Stimulated activated CD4-positive, alpha-beta T cell treated with anti-CD3 and anti-CD28 coated beads, Interleukin-12 subunit alpha, Interleukin-12 subunit beta, amount 100 ng/mL, for 24 hours (primary cell): ENCODE measurements at places on chromosomes 11 and 22.

GRCh38 chr22:40966726-40967085, 15.5 kb downstream of the RBX1 start:
- DNase-seq: no peak

GRCh38 chr11:68829581-68829980, 12.1 kb downstream of the CPT1A start:
- DNase-seq: no peak

GRCh38 chr11:70867281-70868047, 384.9 kb downstream of the SHANK2 start:
- no peak for DNase-seq

- DNase-seq: no peak
These were observed 732.3 kb downstream of the BRD1 start for GRCh38 chr22:49095366-49095765.

DNA sequence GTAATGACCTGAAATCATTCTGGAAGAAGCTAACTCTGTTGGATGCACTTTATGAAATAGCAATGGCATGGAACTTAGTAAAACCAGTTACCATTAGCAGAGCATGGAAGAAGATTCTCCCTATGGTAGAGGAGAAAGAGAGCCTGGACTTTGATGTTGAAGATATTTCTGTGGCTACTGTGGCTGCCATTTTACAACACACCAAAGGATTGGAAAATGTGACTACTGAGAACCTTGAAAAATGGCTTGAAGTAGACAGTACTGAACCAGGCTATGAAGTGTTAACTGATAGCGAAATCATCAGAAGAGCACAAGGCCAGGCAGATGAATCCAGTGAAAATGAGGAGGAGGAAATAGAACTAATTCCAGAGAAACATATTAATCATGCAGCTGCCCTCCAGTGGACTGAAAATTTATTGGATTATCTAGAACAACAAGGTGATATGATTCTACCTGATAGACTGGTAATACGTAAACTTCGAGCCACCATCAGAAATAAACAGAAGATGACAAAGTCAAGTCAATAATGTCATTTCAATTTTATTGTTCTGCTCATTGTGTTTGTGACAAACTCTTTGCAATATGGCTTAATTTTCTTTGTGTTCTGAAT, 2.0 kb downstream of the JRKL start:
- DNase-seq: no peak

DNA sequence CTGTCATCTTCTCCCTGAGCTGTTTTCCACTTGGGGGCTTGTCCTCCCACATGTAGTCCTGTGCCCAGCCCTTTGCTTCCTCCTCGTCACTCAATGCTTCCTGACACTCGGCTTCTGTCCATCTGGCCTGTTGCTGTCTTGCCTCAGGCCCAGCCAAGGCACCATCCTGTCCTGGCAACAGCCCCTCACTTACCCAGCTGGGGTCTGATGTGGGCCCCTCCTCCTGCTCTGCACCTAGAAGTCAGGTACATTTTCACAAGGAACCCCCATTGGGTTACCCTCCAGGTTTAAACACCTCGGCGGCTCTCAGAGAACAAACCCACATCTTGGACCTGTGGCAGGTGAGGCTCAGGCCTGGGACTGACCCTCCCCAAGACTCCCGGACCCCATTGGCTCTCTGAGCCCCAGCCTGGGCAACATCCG, 784.8 kb downstream of the TBC1D22A start:
- DNase-seq: no peak

- DNase-seq: no peak
These were observed 20.6 kb downstream of the BCR start for GRCh38 chr22:23200898-23201297.

GRCh38 chr22:33920197-33920540, at the start of gene LARGE1:
TSS of gene LARGE1 (minus strand) at chr22:33920476.
- no peak for DNase-seq

- no peak for DNase-seq
These were observed 204.2 kb downstream of the AASDHPPT start for GRCh38 chr11:106281455-106282173.

GRCh38 chr22:29670626-29671025, 49.2 kb upstream of the CABP7 start:
- DNase-seq: no peak

DNA sequence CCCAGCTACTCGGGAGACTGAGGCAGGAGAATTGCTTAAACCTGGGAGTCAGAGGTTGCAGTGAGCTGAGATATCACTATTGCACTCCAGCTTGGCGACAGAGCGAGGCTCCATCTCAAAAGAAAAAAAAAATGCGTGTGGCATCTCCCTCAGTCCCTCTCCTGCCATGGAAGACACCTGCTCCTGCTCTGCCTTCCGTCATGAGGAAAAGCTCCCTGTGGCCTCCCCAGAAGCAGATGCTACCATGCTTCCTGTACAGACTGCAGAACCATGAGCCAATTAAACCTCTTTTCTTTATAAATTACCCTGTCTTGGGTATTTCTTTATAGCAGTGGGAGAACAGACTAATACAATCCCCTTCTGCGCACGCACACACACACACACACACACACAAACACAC, 249.4 kb downstream of the MN1 start:
- no peak for DNase-seq

- no peak for DNase-seq
These were observed 2.2 kb downstream of the SEC14L2 start for GRCh38 chr22:30398685-30399680.

GRCh38 chr11:75637998-75638397, 30.8 kb downstream of the MAP6 start:
- DNase-seq: no peak

DNA sequence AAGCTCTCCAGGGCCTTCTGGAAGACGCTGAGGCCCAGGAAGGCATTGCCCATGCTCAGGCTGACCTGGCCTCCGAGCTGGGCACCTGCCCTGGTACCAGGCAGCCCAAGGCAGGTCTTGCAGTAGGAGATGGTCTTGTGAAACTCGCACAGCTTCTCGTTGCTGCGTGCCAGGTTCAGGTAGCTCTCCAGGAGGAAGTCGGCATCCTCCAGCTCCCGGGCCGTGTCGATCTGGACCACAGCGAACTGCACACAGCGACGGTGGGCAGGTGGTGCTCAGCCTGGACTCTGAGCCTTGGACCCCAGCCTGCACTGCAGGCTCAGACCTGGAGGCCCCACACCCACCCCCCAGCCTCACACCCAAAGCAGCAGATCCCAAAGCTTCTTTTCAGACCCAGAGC, 1.0 kb downstream of the RAPSN start:
- DNase-seq: no peak

GRCh38 chr11:86595451-86595850, 77.0 kb downstream of the ME3 start:
- DNase-seq: no peak

GRCh38 chr11:45457649-45458048, 171.5 kb upstream of the SYT13 start:
- no peak for DNase-seq

DNA sequence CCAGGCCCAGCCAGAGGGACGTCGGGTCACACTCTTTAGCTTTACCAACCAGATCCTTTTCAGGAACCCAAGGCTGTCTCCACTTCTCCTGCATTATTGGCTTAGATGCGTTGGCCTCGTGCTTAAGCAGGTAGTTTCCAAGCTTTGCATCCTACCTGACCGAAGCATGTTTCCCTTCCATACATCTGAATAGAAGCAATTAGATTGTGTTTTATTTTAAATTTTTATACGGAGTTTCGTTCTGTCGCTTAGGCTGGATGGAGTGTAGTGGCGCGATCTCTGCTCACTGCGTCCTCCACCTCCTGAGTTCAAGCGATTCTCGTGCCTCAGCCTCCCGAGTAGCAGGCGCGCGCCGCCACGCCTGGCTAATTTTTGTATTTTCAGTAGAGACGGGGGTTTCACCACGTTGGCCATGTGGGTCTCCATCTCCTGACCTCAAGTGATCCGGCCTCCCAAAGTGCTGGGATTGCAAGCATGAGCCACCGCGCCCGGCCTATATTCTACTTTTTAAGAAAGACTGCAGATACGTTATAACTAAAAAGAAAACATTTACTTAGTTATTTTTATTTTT, 677 bp downstream of the DYNC2H1 start:
- DNase-seq: no peak

GRCh38 chr11:65793625-65794400, 7.0 kb downstream of the OVOL1 start:
- DNase-seq: no peak

DNA sequence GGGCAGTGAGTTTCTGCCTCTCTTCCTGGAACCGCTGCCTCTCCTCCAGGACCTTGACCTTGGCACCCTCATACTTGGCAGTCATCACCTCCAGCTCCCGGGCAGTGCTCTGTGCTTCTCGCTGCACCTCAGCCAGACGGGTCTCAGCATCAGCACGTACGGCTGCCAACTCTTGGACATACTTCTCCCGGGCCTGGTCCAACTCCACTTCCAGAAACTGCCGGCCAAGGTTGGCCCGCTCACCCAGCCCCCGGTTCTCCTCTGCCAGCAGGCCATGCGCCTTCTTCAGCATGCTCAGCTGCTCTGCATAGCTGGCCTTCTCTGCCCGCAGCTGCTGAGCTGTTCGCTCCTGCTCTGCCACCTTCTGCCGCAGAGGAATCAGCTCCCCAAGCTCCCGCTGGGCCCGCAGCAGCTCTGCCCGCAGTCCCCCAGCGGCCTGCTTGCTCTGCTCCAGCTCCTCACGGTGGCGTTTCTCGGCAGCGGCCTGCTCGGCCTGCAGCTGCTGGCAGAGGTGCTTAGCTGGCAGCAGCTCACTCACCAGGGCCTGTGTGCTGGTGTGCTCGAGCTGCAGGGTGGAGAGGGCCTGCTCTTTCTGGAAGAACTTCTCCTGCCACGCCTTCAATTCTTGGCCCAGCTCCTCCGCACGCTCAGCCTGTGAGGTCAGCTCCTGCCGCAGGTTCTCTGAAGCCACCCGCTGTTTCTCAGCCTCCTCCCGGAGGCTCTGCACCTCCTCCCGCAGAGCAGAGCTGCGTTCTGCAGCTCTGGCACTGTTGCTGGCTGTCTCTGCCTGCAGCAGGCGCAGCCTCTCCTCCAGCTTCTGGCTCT, 14.4 kb downstream of the IL18BP start:
- DNase-seq: no peak

DNA sequence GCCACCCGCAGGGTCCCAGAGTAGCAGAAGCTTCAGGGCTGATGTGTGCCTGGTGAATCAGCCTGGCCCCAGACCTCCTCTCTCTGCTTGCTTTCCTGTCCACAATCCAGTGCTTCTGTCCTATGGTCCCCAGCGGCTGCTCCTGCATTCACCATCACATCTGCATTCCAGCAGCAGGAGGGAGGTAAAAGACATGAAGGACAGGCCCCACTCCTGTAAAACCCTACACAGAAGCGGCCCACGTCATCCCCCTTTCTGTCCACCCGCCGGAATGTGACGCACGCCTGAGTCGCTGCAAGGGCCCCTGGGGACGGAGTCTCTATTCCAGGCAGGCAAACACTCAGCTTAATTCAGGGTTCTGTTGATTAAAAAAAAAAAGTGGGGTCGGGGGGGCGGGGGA, 58.3 kb downstream of the CDKN1C start:
- DNase-seq: no peak

GRCh38 chr11:95703049-95703448, 86.5 kb downstream of the FAM76B start:
- DNase-seq: no peak

- DNase-seq: no peak
These were observed 14.9 kb downstream of the RAC2 start for GRCh38 chr22:37229012-37229804.

DNA sequence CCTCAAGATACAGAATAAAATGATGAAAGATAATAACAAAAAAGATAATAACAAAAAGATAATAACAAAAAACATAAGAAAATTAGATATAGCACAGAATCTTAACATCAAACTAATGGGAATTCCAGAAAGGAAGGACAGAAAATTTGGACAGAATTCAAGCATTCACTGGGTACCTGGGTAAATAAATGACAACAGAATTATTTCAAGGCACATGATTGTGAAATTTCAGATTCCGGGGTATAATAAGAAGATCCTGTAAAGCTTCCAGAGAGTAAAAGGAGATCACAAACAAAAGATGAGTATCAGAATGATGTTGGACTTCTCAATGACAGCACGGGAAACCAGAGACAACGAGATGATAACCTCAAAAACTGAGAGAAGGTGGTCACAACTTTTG, 42.1 kb upstream of the OR9Q1 start:
- no peak for DNase-seq

DNA sequence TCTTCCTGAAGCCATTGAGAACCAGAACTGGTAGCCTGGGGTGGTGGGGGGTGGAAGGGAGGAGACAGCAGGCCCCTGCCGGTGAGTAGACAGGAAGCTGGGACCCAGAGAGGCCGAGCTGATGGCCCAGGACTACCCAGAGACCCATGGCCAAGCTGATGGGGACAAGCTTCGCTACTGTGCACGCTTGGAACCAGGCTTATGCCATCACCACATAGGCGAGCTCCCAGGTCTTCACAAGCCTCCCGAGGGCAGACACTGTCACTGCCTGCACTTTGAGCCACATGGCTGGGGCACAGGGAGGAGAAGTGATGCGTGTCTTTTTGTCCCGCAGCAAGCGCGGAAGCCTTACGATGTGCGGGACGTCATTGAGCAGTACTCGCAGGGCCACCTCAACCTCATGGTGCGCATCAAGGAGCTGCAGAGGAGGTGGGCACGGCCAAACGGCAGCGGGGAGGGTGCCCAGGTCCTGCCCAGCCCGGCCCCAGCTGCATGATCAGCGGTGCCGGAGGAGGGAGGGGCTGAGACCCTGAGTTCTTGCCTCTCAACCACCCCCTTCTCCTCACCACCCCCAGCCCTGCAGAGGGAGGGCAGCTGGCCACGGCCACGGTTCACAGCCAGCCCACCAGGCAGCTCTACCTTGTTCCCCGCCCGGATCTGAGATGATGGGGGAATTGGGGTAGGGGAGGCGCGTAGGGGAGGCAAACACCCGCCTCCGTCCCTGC, 76.0 kb upstream of the KCNQ1OT1 start:
- no peak for DNase-seq

DNA sequence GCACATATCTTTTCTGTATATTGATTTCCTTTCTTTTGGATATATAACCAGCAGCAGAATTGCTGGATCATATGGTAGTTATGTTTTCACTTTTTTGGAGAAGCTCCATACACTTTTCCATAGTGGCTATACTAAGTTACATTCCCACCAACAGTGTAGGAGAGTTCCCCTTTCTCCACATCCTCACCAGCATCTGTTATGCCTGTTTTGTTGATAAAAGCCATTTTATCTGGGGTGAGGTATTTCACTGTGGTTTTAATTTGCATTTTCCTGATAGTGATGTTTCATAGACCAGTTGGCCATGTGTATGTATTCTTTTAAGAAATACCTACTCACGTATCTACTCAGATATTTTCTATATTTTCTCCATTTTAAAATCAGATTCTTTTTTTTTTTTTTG, 419.3 kb upstream of the FAT3 start:
- no peak for DNase-seq

- DNase-seq: no peak
These were observed 3.0 kb upstream of the RFPL3 start for GRCh38 chr22:32354360-32355351.

GRCh38 chr22:24455751-24456426, 28.5 kb downstream of the ADORA2A start:
- no peak for DNase-seq

DNA sequence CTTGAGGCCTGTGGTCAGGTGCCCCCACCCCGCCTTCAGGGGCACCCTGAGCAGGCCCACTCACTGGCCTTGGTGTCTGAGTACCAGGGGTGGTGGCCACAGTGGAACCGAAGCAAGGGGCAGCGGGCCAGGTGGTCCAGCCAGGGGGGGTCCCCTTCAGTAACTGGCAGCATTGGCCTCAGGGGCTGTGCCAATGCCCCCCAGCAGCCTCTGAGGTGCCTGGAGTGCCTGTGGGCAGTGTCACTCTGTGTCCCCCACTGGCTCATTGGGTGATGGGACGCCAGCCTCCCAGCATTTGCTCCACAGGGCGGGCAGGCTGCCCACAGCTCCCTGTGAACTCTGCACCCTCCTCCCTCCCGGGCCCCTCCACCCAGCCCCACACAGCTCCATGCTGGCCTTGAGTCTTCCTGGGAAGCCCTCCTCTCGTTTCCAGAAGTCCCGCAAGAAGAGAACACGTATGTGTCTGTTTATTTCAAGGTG, 29.5 kb upstream of the CARS1 start:
- DNase-seq: no peak
